ENCODE measurements at places on chromosomes 4 and X.

DNA sequence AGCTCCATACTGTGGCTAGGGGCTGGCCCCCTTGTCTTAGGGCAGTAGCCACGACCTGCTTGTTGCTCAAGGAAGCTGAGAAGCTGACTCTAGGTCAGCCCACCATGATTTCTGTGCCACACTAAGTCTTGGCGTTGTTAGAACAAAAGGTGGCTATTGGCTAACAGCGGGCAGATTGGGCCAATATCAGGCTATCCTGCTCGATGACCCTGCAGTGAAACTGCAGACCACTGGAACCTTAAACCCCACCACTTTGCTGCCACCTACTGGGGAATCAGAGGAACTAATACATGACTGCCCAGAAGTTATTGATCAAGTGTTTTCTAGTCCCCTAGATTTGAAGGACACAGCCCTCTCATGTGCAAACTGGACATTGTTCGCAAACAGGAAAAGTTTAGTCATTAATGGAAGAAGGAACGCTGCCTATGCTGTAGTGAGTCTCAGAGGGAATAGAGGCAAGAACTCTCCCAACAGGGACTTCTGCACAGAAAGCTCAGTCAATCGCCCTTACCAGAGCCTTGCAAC lies 17.0 kb upstream of the PAPSS1 start:
- DNase-seq, result peak; percentile 26

GRCh38 chr4:156291317-156291716 lies 337.7 kb upstream of the CTSO start:
- no peak for DNase-seq

DNA sequence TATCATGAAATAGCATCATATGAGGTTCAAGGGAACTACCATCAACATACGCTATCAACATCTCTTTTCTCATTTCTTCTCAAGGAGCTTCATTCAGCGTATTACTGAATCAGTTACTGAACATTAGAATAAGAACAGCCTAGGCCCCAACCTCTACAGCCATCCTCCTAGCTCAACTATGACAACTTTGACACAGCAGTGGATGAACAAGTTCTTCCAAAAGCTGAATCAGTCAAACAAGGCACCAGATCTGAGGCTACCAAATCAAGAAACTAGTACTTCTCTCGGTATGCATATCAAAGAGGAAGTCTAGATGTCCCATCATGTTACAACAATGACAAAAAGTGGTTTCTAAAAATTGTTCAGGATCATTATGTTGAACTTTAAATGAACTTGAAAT lies 57.4 kb downstream of the GATB start:
- DNase-seq, result no peak

DNA sequence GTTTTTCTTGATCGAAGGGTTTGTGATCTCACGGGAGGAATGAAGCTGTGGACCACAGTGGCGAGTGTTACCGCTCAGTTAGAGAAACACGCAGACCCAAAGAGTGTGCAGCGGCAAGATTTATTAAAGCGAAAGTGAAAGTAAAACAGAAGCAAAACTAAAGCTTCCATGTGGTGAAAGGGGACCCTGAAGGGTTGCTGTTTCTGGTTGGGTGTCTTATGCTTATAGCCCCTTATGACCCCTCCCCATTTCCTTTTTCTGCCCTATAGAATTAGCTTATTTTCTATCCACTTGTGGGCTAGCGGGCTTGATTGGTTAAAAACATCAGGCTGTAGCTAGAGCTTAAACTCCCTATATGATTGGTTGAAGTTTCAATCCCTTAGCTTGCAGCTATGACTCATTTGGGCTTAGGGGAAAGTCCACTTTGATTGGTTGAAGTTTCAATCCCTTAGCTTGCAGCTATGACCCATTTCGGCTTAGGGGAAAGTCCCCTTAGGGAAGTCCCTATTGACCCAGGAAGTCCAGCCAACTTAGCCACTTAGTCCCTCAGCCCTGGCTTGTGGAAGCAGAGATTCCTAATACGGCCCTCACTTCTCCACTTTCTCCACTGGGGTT lies 171.2 kb upstream of the NWD2 start:
- no peak for DNase-seq

DNA sequence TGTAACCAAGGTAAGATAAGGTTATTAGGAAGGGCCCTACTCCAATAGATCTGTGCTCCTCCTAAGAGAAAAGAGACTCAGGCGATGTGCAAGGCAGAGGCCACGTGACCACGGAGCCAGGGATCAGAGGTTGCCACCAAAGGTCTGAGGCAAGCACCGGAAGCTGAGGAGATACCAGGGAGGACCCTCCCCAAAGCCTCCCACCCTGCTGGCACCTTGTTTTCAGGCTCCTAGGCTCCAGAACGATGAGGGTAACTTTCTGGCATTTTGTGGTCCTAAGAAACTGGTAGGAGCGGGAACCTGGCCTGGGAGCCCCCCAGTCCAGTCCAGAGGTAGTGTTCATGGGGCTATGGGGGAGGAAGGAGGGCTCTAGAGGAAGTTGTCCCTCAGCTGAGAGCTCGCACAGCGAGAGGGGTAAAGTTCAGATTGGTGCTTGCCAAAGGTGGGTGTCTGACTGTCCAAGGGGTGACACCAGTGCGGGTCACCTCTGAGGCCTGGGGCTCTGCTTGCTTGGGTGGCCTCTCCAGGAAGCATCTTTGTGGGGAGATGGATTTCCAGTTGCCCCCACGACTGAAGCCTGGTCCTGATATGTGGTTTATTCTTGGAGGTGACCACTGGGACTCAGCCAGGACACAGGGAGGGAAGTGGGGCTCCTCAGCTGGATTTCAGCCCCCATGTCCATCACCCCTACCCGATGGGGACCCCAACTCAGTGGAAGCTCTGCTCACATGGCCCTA lies 7.5 kb upstream of the LETM1 start:
- DNase-seq, result no peak

GRCh38 chrX:119573840-119574393 lies 446 bp upstream of the UBE2A start:
- no peak for DNase-seq

- DNase-seq, result no peak
These were observed 46.0 kb upstream of the GNPDA2 start for GRCh38 chr4:44772340-44772739.

DNA sequence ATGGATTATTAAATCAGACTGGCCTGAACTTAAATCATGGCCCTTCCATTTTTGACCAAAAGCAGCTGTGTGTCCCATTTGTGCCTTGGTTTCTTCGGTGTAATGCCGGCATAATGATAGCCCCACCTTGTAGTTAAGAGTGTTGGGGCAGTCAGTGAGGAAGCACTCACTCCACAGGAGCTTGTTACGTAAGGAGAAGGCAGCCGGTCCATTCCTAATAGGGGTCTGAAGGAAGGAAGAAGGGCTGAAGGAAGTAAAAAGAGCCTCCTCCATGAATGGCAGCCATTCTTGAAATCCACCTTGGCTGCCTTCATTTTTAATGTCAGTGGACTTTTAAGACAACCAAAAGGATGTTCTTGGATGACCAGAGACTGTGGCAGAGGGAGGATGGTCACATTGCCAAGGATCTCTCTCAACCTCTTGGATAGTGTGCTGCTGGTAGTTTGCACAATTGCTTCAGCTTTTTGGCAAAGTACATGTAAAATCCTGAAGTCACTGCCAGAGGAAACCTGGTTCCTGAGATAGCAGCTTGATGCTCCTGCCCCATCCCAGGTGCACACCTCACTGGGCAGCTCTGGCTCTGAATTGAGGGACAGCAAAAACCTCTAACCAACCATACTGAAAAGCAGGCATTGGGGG lies 113.5 kb downstream of the PTTG2 start:
- no peak for DNase-seq

DNA sequence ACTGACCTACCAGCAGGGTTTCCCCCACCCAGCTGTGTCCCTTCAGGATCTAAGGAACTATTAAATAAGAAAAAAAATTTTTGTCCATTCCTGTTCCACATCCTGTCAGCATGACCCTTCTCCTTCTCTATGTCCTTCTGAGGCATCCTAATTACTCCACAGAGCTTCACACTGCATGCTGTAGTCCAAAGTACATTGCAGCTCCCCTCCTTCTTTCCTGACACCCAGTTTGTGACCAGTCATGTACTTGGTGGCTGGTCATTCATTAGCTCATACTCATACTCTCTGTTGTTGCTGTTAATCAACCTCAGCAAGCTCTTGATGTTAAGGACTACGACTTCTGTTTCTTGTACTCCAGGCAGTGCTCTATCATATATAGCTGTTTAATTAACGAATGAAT lies 2.4 kb upstream of the EGF start:
- no peak for DNase-seq

DNA sequence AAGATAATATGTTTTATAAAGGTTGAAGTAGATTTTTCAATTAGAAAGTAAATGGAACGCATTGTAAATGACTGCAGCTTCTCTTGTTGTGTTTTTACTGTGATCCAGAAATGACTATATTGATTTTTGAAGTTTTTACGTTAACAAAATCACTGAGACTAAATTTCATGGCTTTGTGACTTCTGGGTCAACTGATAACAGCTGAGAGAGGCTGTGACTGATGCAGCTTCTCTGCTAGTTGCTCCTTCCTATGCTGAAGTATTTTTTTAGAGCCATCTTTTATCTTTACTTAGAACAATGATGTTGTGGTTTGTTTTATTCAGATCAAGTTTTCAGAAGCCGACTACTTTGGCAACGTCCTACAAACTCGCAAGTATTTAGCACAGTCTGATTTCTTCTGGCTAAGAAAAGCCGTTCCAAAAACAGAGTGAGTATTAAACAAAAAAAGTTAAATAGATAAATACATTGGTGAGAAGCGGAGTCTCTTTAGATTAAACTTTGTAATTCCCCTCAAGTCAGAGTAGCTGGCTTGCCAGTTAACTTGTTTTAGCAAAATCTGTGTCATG lies 94.7 kb upstream of the CBLL2 start:
- no peak for DNase-seq

- DNase-seq, result no peak
These were observed 8.6 kb downstream of the OPHN1 start for GRCh38 chrX:68424719-68425118.

- DNase-seq, result no peak
These were observed 126.1 kb downstream of the AFF1 start for GRCh38 chr4:87060957-87061356.

- no peak for DNase-seq
These were observed 1510.3 kb upstream of the PCDH10 start for GRCh38 chr4:131638781-131639180.

- DNase-seq, result no peak
These were observed 37.1 kb downstream of the SRPX start for GRCh38 chrX:38183596-38183995.

DNA sequence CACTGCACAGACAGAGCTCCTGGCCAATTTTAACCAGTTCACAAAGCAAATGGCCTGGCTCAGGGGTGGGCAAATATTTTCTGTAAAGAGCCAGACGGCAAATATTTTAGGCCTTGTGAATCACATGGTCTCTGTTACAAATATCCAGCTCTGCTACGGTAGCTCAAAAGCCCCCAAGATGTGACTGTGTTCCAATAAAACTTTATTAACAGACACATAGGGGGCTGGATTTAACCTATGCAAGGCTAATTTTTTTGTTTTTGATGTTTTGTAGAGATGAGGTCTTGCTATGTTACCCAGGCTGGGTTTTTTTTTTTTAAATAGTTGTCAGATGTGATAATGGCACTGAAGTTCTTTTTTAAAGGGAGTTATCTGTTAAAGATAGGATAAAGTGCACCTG lies 65.4 kb downstream of the PRKX start:
- no peak for DNase-seq

GRCh38 chr4:119048446-119048845 lies 87.2 kb upstream of the MYOZ2 start:
- DNase-seq, result no peak

GRCh38 chr4:1574601-1575417 lies 109.3 kb downstream of the FAM53A start:
- no peak for DNase-seq

GRCh38 chrX:105502336-105502735 lies 281.8 kb upstream of the TEX13A start:
- no peak for DNase-seq

DNA sequence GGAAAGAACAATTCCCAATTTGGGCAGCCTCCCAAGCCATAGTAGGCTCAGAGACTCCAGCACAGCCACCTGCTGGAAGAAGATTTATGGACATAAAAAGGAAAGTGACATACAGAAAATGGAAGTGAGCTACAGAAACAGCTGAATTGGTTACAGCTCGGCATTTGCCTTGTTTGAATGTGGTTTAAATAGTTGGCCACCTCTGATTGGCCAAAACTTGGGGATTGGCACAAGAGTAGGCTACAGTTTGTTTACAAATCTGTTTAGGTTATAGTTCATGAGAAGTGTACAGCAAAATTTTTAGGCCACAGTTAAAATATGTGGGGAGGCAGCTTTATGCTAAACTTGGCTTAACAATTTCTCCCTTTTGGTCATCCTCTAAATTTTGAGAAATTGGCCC lies 150.4 kb downstream of the MAGEC1 start:
- DNase-seq, result no peak

GRCh38 chr4:108068442-108068841 lies 78.8 kb downstream of the HADH start:
- no peak for DNase-seq

GRCh38 chr4:114598191-114599121 lies at the start of gene UGT8:
Gene UGT8 (plus strand): TSS chr4:114598807. CDS start chr4:114622881, 24,074 bp downstream.
- no peak for DNase-seq

- DNase-seq, result no peak
These were observed 11.3 kb downstream of the RASSF6 start for GRCh38 chr4:73608689-73609594.

DNA sequence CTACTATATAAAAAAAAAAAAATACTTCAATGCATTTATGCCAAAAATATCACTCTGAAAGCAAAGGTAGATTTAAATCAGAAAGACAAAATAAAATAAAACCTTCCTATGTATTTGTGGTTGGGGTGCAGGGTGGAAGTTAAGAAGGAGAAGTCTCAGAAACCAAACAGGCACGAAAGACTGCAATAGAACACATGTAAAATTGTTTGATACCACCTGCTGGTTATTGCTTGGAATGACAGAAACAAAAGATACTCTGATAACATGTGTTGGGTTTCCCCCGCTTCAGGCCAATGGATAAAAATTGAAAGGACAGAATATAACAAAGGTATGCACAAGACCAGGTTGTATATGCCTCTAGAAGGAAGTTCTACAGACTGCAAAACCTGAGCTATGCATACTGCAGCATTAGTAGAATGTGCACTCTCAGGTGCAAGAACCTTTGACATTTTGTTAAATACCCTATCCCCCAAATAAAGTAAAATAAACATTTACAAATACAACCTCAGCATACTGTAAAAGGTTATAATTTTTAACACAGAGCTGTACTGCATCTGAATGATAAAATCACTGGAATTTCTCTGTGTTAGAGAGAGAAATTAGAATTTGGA lies 118.8 kb downstream of the GABRA2 start:
- no peak for DNase-seq

DNA sequence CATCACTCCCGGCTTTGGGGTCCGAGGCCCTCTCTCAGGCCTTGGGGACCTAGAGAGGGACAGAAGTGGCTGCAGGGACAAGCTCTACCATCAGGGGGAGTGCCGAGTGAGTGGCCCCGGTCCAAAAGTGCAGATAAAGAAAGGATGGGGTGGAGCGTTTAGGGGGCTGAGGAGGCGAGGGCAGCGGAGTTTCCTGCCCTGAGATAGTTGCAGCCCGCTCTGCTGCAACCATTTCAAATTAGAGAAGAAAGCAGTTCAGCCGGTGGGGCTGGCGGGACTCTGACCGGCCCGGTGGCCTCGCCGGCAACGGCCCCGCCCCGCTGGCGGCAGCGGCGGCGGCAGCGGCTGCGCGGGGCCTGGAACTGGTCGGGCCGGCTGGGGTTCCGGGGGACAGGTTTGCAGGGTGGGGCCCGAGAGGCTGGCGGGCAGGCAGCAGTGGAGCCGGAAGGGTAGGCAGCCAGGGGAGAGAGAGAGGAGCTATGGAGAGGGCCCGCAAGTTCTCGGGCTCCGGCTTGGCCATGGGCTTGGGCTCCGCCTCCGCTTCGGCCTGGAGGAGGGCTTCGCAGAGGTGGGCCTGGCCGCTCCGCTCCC lies 7.6 kb downstream of the DLG3 start:
- no peak for DNase-seq
